A549 treated with RU486 at 1 μM for 4 hours (cell line): ENCODE measurements at places on chromosomes 6 and 20. TPM values are rescaled to one million over a fixed set of nuclear protein-coding genes. Genes with fewer than 3 reads are reported as not detected.

The CUL7 gene
- 5.9 to 8.0 TPM (median 7.1 TPM) in 5 replicates for total RNA-seq

The ACAT2 gene
- total RNA-seq: 27.0 to 30.8 TPM (median 27.7 TPM) in 5 replicates

The TULP1 gene
- not detected in 5 replicates for total RNA-seq

The SPATA2 gene
- total RNA-seq: 6.8 to 9.1 TPM (median 8.4 TPM) in 5 replicates

The SLC35D3 gene
- total RNA-seq: 0.07 to 0.15 TPM (median 0.07 TPM) in 3 of 5 replicates, not detected in the others

The MEP1A gene
- not detected in 5 replicates for total RNA-seq

The TREM1 gene
- total RNA-seq: 0.22 TPM in 1 of 5 replicates, not detected in the others

The BNIP5 gene
- not detected in 5 replicates for total RNA-seq

The CST4 gene
- total RNA-seq: not detected in 5 replicates

The TMX4 gene
- 13.8 to 15.7 TPM (median 14.3 TPM) in 5 replicates for total RNA-seq
